Myocyte (in vitro differentiated cells): ENCODE measurements at places on chromosomes 3 and 15. TPM values are rescaled to one million over a fixed set of nuclear protein-coding genes. Genes with fewer than 3 reads are reported as not detected.
A peak's percentile ranks its signal among the peaks of the same experiment; 100 is the strongest.

DNA sequence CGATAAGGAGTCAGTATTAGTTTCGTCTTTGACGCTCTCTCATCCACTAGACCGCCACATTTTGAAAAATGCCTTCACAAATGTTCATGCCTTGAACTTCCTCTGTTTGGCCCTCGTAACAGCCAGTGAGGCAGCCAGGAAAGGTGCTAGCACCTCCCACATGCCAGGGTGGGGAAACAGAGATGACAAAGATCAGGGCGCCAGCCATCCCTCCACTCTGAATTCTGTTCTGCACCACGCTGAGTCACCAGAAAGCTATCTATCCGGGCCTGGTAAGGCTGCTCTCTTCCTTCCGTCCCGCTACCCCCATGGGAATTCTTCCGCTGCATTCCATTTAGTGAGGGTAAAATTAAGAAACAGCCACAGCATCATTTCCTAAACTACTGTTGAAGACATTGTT lies 31.3 kb upstream of the BCL2L10 start:
- DNase-seq, result peak; percentile 95

GRCh38 chr3:123837858-123838257 lies 46.3 kb downstream of the MYLK start:
- DNase-seq, result no peak

GRCh38 chr3:188863999-188864406 lies 307.8 kb upstream of the TPRG1 start:
- peak; percentile 23 for DNase-seq

GPR27 gene
- total RNA-seq, result not detected in 2 replicates

NPRL2 gene
- 24.6 and 27.6 TPM in 2 replicates for total RNA-seq

SUCNR1 gene
- not detected in 2 replicates for total RNA-seq

DNA sequence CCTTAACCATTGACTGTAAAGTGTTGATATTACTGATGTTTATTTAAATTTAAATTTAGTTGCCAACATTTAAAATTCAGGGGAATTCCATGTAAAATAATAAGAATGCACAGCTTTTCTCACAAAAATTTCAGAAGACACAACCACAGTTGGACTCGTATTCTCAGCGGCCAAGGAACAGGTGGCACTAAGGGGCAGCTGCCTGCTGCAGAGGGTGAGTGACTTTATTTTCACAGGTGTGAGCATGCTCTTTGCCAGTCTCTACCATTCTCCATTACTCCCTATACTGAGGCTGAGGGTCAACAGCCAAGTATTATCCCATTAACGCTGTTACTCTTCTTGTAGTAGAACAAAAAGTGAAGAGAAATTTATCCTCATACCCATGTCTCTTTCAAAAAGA lies 92.1 kb upstream of the GADL1 start:
- DNase-seq, result peak; percentile 75

DNA sequence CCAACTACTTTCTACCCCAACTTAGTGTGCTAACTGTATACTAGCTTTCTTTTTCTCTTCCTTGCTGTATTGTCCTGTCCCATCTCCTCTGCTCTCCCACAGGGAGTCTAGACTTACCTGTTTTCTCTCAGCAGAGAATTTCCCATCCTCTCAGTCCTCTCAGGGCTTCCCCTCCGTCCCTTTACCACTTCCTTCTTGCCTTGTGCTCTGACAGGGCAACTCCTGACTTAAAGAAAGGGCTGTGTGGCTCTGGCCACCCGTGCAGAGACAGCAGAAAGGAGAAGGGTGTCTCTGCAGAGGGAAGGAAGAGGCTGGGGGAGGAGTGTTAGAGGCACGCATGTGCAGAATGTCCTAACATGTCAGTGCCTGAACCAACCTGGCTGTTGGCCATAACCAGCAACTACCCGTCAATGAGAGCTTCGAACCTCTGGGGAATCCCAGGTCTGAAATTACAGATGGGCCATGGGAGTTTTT lies at the start of gene GCSAM:
TSS of gene GCSAM (minus strand) at position 274 of the 474 bp plus-strand sequence. CDS start at position 146, 128 bp downstream.
- no peak for DNase-seq

TEX55 gene
- total RNA-seq, result not detected in 2 replicates

GRCh38 chr3:23238578-23238977 lies 35.5 kb downstream of the UBE2E2 start:
- no peak for DNase-seq

- DNase-seq, result no peak
Measured at GRCh38 chr3:64299206-64299605, 73.9 kb upstream of the PRICKLE2 start.

PARP15 gene
- total RNA-seq, result 0.08 TPM in 1 of 2 replicates, not detected in the other

GRCh38 chr3:116445990-116446389 lies 703 bp upstream of the LSAMP start:
- DNase-seq, result no peak

KCNMB3 gene
- 0.47 and 1.9 TPM in 2 replicates for total RNA-seq

- DNase-seq, result no peak
Measured at GRCh38 chr3:78725703-78726246, 1042.0 kb downstream of the ROBO1 start.

DNA sequence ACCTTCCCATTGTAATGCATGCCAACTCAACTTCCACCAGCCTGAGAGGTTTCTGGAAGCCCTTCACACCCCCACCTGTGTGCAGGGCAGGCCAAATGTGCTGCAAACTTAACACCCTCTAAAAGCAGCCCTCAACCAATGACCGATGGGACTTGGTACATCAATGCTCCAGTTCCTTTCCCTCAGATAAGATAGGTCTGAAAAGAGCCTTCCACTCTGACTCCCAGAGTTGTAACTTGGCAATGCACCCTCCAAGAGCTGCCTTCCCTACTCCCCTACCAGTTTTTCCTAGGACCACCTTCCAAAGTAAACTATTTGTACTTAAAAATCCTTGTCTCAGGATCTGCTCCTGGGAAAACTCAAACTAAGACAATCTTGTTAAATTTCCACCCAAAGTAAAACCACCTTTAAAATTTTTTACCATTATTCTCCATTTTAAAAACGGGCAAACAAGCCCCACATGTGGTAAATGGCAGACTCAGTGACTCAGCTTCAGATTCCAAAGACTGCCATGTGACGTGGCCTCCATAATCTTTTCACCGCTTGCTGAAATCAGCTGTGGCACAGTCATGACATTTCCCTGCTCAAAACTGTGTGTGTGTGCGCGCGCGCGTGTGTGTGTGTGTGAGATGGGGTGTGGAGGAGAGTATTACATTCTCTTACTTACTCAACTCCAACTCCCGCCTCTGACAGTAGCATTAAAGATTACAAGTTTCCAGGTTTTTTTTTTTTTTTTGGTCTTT lies 17.2 kb downstream of the RASGRP1 start:
- peak; percentile 49 for DNase-seq

- DNase-seq, result no peak
Measured at GRCh38 chr3:115042351-115042750, 104.7 kb downstream of the ZBTB20 start.

GRCh38 chr15:65641768-65642475 lies 20.2 kb downstream of the SLC24A1 start:
- DNase-seq, result no peak

SERINC4 gene
- total RNA-seq, result 0.10 TPM in 1 of 2 replicates, not detected in the other

ACTRT3 gene
- 2.8 and 3.1 TPM in 2 replicates for total RNA-seq

DNA sequence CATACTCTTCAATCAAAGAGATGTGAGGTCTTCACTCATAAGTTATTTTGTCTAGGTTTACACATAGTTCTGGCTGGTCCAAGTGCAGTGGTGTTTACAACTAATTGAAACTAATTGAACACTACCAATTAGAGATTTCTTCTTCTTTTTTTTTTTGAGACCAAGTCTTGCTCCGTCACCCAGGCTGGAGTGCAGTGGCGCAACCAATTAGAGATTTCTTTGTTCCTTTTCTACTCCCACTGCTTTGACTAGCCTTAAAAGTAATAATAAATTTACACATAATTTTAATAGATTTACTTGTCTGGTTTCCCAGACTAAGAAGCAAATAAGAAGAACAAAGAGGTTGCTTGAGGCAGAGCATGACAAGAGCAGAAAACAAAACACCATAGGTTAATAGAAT lies 6.7 kb upstream of the DENND6A start:
- DNase-seq, result no peak

DNA sequence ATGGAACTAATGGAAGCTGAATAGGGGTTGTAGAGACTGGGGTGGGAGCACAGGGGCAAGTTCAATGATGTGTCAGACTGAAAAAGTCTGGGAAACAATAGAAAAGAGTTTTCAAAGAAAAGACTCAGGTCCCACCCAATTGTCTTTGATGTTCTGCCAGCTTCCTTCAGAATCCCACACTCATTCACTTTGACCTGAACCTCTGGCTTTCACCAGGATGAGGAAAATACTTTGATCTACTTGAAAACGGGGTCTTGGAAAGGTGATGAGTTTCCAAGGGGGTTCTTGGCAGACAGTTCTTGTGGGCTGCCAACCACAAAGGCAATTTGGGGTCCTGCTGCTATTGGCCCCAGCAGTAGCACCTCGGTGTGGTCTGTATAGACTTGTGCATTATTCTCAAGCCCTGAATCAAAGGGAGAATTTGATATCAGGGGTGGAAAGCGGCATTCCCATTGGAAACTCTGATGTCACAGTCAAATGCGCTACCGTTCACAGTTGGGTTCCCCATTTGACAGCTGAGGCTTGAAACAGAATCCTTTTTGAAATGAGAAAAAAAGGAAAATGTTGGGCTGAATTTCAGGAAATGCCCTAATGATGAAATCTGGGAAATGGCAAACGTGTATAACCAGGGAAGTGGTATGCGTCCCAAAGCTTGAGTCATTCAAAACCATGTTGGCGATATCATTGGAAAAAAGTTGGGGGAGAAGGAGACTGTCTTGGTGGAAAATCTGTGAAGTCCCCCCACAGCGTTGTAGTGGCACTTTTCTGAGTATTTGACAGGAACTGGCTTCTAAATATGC lies 229.2 kb upstream of the LRTM1 start:
- no peak for DNase-seq

ABHD10 gene
- 27.1 and 30.1 TPM in 2 replicates for total RNA-seq

DNA sequence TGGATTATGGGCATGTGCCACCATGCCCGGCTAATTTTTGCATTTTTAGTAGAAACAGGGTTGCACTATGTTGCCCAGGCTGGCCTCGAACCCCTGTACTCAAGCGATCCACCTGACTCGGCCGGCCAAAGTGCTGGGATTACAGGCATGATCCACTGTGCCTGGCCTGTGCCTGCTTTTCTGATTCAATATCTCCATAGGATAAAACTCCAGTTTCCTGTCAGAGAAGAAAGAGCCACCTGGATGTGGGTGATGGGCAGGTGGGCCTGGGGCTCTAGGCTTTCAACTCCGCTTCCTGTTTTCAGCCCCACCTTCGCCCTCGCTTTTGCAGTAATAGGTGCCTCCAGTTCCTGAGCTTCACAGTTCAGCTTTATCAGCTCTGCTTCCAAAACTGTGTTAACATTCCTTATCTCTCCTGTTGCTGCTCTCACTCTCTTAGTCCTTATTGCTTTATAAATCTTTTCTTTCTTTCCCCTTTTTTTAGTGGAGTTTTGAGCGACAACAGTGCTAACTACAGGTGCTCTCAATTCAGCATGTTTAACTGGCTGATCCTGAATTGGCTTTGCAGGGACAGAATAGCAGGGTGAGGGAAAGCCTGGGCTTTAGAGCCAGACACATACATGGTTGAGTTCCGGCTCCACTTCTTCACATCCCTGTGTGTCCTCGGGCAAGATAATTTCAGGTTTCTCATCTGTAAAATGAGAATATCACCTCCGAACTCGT lies 21.1 kb upstream of the PDE8A start:
- no peak for DNase-seq

INSYN1 gene
- 0.32 and 0.73 TPM in 2 replicates for total RNA-seq

DUOX1 gene
- not detected in 2 replicates for total RNA-seq

DNA sequence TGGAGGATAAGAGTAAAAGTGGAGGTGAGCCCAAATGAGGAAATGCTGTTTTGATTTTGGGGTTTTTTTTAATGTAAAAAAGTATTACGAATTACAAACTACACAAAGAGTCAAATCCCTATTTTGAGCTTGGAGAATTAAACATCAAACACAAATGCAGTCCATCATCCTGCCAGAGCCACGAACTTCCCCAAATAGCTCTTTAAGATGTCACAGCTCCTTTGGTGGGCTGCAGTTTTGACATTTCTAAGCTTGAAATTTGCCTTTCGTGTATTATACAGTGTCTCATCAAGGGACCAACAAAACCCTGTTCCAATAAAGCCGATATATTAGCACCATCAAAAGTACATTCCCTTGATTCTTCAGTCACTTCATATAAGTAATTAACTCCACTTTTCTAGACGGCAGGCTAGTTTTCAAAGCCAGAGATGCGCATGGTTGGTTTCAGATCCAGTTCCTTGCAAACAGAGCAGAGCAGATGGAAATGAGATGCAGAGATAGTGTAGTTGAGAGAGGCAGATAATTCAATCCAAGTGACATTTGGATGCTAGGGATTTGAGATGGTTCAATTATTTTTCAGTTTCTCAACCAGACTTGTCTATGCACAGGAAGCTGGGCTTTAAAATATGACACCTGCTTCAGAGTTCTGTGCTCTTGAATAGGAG lies 580.9 kb downstream of the EDEM1 start:
- DNase-seq, result no peak

ADCY5 gene
- 0.10 and 0.13 TPM in 2 replicates for total RNA-seq

GRCh38 chr3:46280105-46280797 lies 38.0 kb downstream of the CCR3 start:
- peak; percentile 38 for DNase-seq

DNA sequence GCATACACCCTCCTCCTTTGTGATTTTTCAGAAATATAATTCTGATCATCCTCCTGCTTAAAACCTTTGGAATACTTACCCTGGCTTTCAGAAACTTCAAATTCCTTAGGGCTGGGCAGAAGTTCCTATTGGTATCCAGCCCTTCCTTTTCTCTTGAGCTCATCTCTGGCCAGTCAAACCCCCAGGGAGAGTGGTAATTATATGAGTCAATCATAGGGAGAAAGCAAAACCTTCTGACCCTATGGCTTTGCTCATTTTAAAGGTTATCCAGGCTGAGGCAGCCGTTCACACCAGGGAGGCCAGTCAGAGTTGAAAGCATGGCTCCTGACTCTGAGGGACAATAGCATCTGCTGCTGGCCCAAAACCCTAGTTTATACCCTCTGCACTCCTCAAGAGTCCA lies 23.9 kb upstream of the CTNNB1 start:
- DNase-seq, result peak; percentile 64

GRCh38 chr15:73127302-73127936 lies 75.2 kb downstream of the NEO1 start:
- peak; percentile 13 for DNase-seq

STX19 gene
- total RNA-seq, result not detected in 2 replicates

- no peak for DNase-seq
Measured at GRCh38 chr15:46278062-46278461, 643.2 kb downstream of the SQOR start.

GRCh38 chr3:53320697-53321096 lies 26.6 kb downstream of the DCP1A start:
- peak; percentile 91 for DNase-seq

SMCO1 gene
- total RNA-seq, result 0.53 TPM in 1 of 2 replicates, not detected in the other

DNA sequence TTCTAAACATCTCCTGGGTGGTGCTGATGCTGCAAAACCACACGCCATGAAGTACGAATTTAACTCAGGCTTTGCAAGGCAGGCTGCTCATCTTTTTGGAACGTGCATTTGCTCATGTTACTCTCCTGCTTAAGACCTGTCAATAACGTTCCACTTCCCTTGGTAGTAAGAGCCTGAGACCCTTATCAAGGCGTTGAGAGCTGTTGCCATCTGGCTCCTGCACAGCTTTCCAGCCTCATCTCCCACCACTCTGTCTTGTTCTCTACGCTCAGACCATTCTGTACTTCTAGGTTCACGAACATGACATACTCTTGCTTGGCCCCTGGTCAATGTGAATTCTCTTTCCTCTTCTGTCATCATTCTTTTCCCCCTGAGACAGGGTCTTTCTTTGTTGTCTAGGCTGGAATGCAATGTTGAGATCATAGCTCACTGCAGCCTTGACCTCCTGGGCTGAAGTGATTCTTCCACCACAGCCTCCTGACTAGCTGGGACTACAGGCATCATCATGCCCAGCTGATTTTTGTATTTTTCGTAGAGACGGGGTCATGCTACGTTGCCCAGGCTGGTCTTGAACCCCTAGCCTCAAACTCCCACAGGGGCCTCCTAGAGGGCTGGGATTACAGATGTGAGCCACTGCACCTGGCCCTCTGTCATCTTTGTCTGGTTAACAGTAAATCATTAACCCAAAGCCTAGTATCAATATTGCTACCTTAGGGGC lies 202.8 kb downstream of the CADPS start:
- DNase-seq, result no peak
